Stimulated activated CD8-positive, alpha-beta memory T cell treated with anti-CD3 and anti-CD28 coated beads, Interleukin-7, amount 100 ng/mL, for 1 hour (primary cell): ENCODE measurements at places on chromosomes 5 and 9.

DNA sequence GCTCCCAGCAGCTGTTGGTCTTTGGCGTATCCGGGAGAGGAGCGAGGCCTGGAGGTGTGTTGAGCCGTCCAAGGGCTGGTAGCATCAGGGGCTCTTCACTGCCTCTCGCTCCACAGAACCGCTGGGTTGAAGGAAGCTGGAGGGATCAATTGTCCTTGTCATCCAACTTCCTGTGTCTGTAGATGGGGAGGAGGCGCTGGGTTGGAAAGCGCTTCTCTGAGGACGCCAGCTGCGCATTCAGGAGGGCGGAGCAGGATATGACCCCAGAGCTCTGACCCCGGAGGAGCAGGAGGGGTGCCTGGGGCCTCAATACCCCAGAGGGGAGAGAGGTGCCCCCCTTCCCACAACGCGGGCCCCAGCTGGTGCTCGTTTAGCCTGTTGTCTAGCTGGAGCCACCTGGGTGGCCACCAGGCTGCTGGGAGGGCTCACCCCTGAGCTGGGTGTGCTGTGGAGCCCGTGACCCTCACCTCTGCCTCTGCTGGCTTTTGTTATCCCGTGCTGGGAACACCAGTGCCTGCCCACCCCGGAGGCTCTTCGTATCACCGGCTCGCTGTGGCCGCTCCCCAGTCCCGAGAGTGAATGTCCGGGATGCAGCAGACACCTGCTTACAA lies 2.0 kb upstream of the DBH start:
- no peak for DNase-seq

DNA sequence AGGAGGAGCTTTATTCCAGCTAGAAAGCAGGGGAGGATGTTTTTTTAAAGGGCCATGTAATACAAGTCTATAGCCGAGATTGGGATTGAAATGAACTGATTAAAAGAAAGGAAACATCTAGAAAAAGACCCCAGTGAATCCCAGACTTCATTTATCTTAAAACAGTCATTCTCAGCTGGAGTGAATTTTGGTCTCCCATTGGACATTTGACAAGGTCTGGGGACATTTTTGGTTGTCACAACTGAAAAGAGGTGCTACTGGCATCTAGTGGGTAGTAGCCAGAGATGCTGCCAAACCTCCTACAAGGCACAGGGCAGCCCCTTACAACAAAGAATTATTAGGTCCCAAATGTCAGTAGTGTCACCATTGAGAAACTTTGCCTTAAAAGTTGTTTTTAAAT lies 16.3 kb upstream of the SPINK4 start:
- no peak for DNase-seq

- no peak for DNase-seq
Observed at GRCh38 chr5:97181856-97182545, 1.0 kb downstream of the RIOK2 start.

DNA sequence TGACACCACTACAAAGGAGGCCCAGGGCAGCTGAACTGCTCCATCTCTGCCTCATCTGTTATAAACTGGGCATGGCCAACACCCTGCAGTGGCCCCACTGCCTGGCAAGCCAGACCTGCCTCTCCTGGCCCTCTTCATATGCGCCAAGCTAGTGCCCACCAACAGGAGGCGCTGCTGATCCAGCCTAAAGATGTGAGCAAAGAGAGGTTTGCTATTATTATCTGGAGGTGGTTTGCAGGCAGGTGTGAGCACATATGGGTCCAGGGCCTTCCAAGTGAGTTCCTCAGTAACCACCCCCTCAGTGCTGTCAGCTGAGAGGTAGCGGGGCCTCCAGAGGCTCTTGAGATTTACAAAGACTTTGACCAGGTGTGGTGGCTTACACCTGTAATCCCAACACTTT lies 232.2 kb downstream of the SYK start:
- no peak for DNase-seq

DNA sequence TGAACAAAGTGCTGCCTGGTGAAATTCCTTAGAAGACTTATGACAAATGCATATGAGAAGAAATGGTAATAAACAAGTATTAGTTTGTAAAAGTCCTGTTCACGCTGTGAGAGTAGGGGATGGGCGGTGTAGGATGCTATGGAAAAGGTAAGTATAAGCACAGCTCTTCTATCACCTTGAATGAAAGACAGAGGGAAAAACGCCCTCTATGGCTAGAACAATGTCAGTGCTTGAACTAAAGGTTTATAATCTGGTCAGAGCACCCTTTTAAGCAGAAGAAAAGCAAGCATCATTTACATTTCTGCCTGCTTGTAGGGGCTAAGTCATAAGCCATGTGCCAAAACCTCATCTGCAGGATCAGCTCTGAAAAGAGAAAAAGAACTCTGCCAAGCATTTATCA lies 115.2 kb downstream of the LHFPL2 start:
- no peak for DNase-seq

GRCh38 chr9:7315746-7316145 lies 483.8 kb downstream of the DMAC1 start:
- DNase-seq: no peak

GRCh38 chr5:127298656-127299055 lies 8.1 kb downstream of the MEGF10 start:
- DNase-seq: no peak

DNA sequence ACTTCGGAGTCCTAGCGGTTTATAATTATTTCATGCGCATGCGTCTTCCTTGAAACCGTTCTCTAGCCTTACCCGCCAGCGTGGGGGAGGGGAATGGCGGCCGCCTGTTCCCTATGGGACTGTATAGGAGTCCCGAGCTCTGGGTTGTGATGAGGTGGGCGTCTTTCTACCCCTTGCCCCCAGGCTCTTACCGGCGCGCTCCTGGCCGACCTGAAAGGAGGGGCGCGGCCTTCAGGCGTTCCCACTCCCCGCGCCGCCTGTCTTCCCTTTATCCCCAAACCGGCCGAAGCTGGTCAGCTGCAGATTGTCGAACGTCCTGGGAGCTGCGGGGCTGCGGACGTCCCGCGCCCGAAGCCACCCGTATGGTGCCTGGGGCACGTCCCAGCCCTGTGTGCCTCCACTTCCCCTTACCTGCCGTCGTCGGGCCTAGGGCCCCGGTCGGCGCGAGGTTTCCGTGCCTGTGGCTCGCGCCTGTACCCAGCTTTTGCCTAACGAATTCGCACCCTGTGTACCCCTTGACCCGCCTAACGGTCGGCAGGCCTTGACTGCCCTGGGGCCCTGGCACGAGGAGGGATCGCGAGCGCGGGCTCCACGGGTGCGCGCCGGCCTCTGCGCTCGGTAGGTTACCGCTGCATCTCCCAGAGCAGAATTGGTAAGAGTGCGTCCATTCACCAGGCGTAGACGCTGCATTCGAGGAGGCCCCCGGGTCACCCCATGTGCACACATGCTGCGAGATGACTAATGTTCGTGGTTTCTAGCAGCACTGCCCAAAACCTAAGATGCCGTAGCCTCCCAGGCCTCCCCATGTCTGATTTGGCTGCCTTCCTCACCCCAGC lies 653 bp upstream of the HNRNPH1 start:
- no peak for DNase-seq

GRCh38 chr9:20377790-20378189 lies 244.5 kb downstream of the MLLT3 start:
- DNase-seq: no peak

DNA sequence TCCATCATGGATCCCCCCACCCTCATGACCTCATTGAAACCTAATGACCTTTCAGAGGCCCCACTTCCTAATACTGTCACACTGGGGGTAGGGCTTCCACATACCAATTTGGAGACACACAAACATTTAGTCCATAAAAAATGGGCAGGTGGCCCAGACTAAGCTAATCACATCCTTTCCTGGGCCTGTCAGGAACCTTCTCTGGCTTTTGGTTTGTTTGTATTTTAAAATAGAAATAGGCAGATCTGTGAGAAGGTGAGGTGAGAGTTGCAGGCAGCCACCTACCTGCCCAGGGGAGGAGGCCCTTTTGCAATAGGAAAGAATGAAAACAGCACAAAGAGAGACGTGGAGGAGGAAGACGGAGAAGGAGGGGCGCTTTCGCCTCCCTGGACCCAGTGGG lies 90.2 kb upstream of the BOD1 start:
- no peak for DNase-seq

GRCh38 chr5:83000428-83000827 lies 76.8 kb downstream of the TMEM167A start:
- DNase-seq: no peak

DNA sequence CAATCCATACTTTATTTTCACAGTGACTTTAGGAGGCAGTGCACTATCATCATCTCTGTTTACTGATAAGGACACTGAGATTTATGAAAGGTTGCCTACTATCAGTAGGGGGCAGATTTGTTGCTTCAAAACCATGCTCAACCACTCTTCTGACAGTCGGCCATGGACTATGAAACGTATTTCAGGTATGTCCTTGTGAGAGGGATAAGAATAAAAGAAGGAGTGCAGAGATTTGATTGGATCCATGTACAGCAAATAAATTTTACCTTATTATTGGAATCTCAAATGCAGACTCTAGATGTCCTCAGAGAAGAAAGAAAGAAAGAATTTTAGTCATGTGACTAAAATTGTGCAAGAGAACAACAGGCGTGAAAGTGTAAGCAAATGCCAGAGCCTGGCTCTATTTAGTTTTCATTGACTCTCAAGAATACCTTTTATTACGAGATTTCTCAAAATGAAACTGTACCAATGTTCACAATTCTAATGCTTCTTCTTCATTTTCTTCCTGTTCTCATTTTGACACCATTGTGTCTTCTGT lies 296.6 kb upstream of the RASA1 start:
- no peak for DNase-seq

DNA sequence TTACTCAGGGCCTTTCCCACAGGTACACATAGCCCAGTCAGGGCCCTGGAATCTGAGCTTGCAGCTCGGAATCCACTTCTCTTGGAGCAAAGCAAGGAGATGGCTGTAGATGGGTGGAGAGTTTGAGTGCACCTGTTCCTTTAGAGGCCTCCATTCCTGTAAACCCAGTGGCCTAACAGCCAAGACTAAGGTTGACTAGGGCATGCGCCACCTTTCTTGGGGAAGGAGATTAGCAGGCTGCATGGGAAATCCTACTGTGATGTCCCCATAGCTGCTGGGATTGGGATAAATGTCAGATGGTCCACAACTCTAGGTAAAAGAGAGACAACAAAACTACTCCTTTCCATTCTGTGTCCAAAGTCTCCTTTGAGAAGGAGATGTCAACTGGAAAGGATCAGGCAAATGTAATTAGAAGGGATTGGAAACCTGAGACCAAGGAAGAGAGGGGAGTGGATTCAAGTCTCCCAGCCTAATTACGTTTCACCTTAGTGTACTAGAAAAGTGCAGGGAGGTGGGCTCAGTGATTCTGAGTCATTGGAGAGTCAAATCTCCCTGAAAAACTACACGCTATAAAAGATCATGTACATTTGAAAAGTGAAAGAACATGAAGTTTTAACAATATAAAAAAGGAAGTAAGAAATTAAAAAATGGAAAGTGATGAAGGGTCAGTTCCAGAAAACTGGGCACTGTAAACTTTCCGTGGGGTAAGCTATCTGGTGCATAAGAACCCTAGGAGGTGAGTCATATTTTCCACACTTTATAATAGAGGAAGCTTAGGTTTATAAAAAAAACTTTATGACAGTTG lies 104.2 kb downstream of the SEC61B start:
- no peak for DNase-seq

DNA sequence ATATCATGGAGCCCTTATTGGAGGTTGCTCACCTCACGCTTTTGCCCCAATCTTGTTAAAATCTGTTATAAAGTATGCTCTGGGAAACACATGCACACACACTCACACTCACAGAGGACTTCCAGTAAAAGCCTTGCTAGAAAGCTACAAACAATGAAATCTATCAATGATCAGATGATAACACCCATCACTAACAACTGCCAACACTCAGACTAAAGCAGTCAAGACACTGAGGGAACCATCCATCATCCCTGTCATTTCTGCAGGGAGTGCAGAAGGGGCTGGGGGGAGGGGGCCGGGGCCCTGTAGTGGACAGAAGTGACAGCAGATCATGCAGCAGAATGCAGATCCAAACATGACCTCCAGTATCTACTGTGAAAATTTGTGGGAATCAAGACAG lies 179.1 kb downstream of the AOPEP start:
- DNase-seq: no peak

DNA sequence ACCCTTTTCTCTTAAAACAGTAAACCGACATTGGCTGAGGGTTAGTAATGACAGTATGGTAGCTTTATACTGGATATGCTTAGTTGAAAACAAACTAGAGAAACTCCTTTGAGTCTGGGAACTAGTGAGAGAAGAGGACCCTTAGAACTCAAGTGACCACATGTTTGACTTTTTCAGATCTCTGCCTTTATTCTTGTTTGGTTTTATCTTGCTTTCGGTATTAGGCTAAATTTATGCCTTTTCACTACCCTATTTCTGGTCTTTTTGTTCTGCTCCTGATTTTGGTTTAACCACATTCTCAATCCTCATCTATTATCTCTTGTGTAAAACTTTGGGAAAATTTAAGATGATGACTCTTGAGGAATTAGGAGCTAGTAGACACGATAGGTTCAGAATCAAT lies 11.0 kb downstream of the SNAPC3 start:
- no peak for DNase-seq

- DNase-seq: no peak
Observed at GRCh38 chr9:38424918-38425317, 664 bp upstream of the IGFBPL1 start.

GRCh38 chr5:168796000-168796399 lies 216.8 kb upstream of the PANK3 start:
- DNase-seq: no peak

DNA sequence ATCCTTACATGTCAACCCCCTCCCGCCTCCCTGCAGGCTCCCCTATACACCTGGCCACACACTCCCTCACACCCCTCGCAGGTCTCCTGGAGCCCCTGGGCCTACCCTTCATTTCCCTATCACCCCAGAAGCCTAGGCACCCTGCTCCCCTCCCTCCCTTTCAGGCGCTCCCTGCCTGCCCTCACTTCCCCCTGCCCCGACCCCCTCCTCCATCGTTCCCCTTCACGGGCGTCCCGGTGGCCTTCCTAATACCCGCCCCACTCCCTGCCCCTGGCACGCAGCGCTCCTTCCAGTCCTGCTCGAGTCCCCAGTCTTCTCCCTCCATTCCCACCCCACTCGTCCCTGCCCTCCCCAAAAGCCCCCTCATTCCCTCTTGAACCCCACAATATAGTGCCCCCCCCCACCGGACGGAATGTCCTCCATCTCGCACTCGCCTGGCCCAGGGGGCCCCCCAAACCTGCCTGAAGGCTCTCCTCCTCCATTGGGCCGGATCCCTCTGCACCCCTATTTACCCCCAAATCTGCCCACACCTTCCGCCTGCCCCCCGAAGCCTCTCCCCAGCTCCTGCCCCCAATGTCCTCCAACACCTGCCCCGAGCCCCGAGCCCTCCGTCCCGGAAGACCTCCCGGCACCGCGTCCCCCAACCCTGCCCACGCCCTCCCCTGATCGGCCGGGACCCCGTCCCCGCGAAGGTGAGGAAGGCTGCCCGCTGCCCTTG lies 746 bp downstream of the STRBP start:
- no peak for DNase-seq

DNA sequence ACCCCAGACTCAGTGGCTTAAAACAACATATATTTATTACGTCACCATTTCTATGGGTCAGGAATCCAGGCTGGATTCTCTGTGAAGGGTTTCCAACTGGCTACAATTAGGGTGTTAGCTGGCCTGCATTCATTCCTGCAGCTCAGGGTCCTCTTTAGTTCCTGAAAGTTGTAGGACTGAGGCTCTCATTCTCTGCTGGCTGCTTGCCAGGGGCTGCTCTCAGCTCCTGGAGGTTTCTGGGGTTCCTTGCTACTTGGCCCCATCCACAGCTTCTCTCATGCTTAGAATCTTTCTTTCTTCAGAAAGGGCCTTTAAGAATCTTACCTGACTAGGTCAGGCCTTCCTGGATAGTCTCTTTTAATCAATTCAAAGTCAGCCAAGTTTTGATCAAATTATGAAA lies 424.6 kb downstream of the GADD45G start:
- DNase-seq: no peak

- no peak for DNase-seq
Observed at GRCh38 chr9:110579034-110579861, at the start of gene SVEP1. Gene SVEP1 (minus strand): TSS chr9:110579741. CDS start chr9:110579543, 198 bp downstream.
